ENCODE measurements at places on chromosomes 6 and 20.
A peak's percentile ranks its signal among the peaks of the same experiment; 100 is the strongest.

- no peak for DNase-seq
Observed at GRCh38 chr6:169424821-169425240, 171.2 kb upstream of the THBS2 start.

DNA sequence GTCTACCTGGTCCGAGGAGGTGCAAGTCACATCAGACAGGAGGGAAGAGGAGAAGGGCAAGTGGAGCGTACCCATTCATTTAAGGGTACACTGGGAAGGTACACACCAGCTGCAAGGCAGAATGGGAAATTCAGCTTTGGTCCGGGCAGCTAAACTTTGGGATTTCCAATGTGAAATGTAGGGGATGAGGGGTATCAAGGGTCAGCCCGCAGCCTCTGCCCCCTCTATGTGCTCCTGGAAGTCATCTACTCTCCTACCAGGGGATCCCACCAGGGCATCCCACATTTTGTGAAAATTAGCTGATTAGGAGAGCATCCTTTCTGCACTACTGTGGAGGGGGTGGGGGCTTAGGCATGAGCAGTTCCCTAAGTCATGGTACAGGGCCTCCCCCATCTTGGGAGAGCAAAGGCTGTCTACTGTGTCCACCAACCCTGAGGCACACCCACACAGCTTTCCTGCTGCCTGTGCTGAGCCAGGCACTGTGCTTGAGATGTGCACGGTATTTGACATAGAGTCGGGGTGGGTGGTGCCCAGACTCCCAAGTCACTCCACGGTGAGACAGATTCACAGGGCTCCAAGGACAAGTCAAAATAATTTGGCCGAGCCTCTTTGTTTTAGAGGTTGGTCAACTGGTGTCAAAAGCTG lies 189.1 kb upstream of the SULF2 start:
- no peak for DNase-seq

- no peak for DNase-seq
Observed at GRCh38 chr6:158810155-158811095, 8.7 kb downstream of the EZR start.

- no peak for DNase-seq
Observed at GRCh38 chr6:153725456-153725855, 313.6 kb upstream of the OPRM1 start.

GRCh38 chr6:378958-379409 lies 12.6 kb upstream of the IRF4 start:
- no peak for DNase-seq

GRCh38 chr6:12083763-12084162 lies 71.7 kb downstream of the HIVEP1 start:
- DNase-seq = no peak

GRCh38 chr6:35635601-35636597 lies 52.8 kb downstream of the FKBP5 start:
- no peak for DNase-seq

DNA sequence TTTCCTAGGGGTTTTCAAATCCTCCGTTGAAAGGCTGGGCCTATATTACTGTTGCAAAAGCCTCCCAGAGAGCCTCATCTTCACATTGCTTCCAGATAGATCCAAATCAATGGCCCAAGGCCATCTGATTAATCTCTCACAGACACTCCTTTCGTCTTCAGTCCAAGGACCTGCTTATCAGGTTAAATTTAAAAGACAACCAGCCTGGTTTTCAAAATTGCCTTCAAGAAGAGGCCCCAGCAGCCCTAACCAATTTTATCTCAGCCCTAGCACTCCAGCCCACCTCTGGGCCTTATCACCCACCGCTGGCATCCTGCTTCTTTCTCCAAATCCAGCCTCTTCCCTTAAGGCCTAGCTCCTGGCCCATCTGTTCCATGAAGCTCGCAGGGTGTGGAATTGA lies 15.5 kb upstream of the CCND3 start:
- DNase-seq = no peak

DNA sequence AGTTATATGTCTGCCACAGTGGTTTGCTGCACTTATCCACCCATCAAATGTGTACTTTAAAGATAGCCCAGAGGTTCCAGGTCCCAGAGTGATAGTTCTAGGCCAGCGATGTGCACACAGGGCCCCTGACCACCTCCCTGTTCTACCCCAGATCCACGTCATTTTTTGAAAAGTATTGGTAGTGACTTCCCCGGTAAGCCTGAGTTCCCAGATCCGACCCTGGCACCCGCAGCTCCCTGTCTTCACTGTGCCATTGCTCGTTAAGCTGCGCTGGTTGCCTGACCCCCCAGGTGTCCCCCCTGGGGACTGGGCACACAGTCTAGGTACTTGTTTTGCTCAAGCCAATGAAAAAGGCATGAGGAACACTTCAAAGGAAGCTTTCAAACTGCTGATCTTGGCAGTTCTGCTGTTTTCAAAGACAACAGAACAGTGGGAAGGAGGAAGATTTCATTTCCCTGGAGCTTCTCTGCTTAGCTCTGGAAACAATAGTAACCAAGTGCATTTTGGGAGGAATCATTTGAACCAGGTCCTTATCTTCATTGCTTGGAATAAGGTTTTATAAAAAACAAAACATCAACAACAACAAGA lies 116.3 kb upstream of the TAB2 start:
- DNase-seq = no peak

DNA sequence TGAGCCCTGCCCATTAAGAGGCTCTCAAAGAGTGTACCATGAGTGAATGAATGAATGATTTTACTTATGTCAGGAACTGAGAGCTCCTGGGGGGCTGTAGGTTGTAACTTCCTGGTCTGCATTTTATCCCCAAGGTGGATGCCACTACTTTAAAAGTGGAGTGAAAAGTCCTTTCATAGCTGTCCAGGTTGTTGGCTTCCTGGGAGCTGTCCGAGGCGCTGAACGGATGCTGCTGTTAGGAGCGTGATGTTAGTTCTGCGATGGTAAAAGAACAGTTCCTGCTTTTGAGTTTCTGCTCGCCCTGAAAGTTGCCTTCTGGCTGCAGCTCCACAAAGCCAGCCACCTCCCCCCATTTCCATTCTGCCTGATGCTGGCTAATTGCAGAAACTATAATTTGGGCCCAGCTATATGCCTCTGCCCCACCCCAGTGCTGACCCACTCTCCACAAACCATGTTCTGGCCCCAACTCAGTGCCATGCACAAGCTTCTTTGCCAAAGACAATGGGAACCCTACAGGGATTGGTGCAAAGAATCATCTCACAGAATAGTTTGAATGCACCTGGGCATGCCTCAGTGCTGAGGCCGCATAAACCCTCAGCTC lies 330.9 kb upstream of the CDH4 start:
- DNase-seq = no peak

DNA sequence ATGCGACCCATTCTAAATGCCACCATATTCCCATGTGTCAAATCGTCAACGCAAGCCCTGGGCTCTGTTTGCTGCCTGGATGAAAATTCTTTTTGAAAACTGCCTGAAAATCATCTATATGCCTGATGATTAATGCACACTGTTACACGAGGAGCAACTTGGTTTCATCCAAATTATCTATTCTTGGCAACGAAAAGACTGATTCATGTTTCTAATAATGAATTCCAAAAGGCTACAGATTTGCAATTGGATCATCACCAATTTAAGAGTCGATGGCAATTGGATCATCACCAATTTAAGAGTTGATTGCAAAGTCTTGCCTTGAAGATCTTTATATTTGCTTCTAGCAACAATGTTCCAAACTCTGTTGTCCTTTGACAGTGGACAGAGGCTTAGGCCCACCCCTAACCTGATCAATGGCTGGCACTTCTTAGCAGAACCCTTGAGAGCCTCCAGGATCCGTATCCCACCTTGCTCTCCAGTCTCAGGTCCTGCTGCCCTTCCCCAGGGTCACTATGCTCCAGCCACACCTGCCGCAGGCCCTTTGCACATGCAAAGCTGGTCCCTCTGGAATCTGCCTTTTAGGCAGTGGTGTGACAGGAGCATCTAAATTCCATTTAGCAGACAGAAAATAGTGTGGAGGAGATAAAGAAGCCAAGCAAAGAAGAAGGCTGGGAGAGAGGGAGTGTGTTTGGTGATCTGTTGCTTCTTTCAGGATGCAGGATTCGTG lies 460.9 kb upstream of the SULF2 start:
- no peak for DNase-seq

DNA sequence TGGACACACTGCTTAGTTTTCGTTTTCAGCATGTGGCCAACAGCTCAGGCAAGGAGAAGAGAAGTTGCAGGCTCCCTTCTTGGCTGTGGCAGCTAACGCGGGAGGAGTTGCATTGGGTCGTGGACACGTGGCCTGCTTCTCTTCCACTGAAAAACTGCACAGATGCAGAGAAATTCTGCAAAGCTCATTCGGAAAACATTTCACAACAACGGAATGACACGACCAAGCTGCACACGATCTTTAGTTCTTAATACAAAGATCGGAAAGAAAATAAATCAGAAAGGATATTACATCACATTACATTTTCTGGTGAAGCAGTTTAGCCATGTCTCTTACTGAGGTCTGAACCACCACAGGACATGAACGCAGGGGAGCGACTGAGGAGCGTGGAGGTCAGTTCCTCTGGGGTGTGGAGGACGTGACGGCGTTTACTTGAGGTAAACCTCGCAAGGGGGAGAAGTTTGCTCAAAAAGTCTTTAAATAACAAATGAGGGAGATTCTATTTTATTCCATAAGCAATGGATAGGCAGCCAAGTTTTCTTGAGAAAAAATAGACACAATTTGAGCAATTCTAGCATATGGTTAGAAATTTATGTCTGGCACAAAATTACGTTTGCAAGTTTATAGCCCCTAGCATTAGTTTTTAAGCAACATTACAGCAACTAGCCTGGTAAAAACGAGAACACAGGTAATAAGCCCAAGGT lies 178.3 kb downstream of the THBS2 start:
- DNase-seq = no peak

DNA sequence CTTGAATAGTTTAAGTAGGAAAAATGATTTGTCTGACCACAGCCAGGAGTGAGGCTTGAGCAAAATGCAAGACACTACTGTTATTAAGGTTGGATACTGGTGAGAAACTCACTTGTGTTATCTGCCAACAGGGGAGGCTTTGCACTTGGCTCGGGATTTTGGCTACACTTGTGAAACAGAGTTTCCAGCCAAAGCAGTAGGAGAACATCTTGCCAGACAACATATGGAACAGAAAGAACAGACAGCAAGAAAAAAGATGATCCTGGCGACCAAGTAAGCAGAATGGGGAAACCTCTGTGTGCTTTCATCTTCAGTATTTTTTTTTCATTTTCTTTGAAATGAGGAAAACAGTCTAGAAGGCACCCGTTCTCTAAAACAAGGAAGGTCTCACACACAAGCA lies 31.6 kb downstream of the TFAP2D start:
- no peak for DNase-seq

- no peak for DNase-seq
Observed at GRCh38 chr6:161115468-161115867, 123.9 kb downstream of the MAP3K4 start.

GRCh38 chr6:145904391-145904790 lies 59.8 kb downstream of the SHPRH start:
- DNase-seq = no peak

- DNase-seq = no peak
Observed at GRCh38 chr6:149729824-149730223, 11.9 kb upstream of the LATS1 start.

GRCh38 chr6:111588366-111588765 lies 17.3 kb downstream of the TRAF3IP2 start:
- DNase-seq = no peak

DNA sequence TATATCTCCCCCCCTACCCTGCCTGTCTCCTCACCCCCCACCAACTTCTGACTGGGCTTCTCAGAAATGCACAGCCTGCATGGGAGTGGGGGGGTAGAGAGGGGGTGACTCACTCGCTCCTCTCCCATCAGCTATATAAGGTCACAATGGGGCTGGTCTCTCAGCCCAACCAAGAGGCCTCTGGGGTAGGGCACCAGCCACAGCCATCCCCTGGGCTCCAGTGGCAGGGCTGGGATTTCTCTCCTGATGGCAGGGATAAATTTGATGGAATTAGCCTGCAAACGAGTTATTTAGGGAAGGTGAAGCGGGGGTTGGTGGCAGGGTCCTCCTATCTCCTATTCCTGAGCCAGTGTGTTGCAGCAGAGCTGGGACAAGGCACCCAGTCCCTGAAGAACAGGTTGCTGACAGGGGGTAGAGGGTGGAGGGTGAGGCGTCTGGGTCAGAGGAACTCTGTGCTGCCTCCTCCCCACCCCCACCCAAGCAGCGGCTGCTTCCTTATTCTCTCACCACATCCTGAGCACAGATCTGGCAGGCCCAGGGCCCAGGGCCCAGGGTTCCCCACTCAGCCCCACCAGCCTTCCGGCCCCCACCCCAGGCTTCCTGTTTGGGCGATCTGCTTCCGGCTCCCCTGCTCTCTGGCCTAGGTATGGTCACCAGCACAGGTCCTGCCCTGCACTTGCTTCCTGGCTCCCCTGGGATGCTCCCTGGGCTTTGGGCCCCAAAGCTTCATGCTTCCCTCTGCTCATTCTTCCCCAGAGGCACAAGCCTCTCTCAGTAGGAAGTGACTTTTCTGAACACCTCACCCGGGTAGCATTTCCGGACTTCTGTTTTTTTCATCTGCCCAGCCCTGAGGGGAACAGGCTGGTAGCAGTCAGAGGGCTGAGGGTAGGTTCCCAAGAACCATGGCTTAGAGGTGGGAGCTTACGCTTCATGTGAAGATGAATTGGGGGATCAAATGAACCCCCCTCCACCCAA lies 4.0 kb downstream of the PPP1R18 start:
- peak; percentile 48 for DNase-seq

DNA sequence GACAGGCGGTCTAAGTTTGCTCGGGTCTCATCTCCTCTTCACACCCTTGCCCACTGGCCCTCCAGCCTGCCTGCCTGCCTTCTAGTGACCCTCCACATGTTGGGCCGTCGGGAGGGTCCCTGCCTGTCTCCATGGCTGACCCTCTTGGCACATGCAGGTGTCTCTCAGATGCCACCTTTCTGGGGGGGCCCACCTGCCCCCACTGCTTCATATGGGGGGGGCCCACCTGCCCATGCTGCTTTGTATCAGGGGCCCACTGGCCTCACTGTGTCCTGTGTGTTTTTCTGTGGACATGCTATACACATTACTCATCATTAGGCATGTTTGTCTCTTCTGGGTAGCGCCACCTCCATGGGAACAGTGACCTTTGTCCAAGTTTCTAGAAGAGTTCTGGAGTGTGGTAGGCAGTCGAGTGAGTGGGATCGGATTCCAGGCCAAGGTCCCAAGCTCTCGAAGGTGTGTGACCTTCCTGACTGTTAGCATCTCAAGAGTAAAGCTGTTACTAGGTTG lies 40.4 kb upstream of the KIF25 start:
- DNase-seq = no peak

DNA sequence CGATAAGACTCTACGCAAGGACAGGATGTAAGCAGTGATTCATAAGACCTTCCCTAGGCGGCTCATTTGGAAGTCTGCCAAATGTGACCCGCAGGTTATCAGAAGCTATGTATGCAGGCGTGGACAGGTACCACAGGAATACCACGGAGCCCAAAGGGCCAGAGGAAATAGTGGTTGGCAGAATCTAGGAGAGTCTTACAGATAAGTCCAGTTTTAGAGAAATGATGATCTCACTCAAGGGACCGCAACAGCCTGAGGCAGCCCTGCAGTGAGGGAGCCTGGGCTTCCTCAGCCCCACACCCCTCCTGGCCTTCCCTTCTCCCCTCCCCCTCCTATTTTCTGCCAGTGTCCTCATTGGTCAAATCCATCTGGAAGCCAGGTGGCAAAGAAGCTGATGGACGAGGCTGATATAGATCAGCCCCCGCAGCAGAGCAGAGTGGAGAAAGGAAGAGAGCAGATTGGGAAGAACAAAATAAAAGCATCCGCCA lies 110.6 kb downstream of the FNDC1 start:
- DNase-seq = no peak

- no peak for DNase-seq
Observed at GRCh38 chr6:30789606-30790005, 45.3 kb upstream of the IER3 start.
